Nephron progenitor cell (in vitro differentiated cells): ENCODE measurements at places on chromosomes 3 and 15.
A peak's percentile ranks its signal among the peaks of the same experiment; 100 is the strongest.

GRCh38 chr3:61814674-61815073 lies 253.3 kb downstream of the PTPRG start:
- no peak for DNase-seq

DNA sequence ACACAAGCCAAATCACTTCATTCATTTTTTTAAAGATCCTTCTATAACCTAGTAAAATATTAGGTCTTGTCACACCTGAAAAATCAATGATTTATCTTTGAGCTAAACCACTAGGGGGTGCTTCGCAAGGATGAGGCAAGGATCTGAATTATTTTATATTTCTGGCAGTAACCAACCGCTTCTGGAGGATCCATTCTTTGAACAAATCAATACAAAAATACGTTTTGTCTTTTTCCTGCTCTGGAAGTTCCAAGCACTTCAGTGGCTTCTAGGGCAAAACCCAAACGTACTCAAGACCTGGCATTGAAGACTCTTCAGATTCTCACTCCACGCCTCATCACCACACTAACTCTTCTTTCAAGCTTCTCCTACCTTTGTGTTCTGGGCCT lies 486 bp downstream of the LSG1 start:
- DNase-seq: no peak

- peak; percentile 36 for DNase-seq
Measured at GRCh38 chr15:65638681-65639089, 16.9 kb downstream of the SLC24A1 start.

DNA sequence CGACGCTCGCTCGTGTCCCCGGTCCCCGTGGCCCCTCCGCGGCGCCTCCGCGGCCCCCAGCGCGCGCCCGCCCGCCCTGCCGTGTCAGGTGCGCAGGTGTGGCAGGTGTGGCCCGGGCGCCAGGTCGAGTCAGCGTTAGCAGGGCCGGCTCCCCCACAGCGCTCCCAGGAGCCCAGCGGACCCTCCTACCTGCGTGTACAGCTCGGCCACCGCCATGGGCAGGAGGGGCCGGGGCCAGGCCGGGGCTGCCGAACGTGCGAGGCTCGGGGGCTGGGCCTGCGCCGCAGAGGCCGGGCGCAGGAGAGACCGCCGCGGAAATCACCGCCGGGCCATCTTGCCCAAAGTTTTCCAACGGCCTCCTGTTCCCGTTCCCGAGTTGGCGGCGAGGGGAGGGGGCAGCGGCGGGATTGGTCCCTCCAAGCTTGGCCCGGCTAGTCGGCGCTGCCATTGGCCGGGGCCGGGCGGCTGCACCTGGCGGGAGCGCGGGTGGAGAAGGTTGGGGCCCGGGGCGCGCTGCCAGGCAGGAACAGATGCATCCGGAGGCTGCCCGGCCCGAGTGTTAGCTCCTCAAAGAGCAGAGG lies at the start of gene MYO5C:
TSS of gene MYO5C (minus strand) at position 384 of the 581 bp plus-strand sequence. CDS start at position 216, 168 bp downstream.
- DNase-seq: peak; percentile 78

GRCh38 chr3:127413871-127414270 lies 126.0 kb upstream of the PRR20G start:
- DNase-seq: no peak

DNA sequence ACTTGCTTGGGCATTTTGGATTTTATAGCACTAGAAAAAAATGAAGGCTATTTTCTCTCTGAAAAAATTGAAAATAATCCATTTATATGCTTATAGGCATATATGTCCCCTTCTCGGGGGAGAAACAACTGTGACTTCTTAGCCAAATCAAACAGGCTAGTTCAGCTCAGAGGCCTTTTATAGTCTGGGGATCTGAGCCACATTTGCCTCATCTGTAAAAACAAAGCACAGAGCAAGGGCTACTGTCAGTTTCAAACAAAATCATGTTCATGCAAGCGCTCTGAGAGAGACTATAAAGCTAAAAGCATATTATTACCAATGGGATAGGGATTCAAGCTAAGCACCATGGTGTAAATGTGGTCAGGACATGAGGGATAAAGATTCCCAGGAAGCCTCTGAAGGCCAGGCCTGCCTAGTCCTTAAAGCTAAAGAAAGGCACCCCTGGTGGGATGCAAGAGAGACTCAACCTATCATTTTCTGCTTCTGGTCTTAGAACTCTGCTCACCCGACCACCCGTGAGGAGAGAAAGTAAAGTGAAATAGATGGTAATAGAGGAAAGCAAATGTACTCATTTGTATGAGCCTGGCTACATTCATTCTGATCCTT lies 51.0 kb upstream of the IL12A start:
- DNase-seq: no peak

GRCh38 chr15:92226020-92226612 lies 167.6 kb upstream of the ST8SIA2 start:
- DNase-seq: no peak

DNA sequence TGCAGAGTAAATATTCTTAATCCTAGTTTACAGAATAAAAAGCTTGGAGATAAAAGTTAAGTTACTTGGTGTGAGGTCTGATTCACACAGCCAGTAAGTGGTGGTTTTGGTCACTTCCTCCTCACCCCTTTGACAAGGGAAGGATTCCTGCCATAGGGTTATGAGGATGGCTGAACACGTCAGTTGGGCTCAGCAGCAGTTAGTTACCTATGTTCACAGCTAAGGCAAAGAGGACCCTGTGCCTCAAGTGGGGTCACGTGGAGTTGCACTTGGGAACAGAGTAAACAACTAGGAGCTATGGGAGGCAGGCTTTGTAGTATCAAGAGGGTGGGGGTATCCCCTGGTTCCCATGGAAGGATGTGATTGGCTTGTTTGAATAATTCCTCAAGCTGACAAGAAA lies 232.2 kb downstream of the UBE2E2 start:
- no peak for DNase-seq

GRCh38 chr3:45178183-45179023 lies 32.2 kb upstream of the CDCP1 start:
- DNase-seq: peak; percentile 14

DNA sequence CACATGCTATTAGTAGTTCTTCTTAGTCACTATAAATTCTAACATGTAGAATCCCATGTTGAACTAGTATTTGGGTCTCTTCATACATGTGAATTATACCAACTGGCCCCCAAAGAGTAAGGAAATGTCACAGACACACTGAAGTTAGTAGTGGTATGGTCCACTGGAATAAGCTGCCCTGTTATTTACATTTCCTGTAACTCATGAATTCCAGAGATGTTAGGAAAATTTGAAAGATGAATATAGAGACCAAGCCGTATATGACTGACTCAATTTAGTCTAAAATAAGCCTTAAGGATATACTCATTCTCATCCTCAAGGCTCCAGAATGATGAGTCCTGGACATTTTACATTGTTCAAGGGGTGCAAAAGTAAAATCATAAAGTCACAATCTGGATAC lies 81.2 kb downstream of the FBXL22 start:
- no peak for DNase-seq

DNA sequence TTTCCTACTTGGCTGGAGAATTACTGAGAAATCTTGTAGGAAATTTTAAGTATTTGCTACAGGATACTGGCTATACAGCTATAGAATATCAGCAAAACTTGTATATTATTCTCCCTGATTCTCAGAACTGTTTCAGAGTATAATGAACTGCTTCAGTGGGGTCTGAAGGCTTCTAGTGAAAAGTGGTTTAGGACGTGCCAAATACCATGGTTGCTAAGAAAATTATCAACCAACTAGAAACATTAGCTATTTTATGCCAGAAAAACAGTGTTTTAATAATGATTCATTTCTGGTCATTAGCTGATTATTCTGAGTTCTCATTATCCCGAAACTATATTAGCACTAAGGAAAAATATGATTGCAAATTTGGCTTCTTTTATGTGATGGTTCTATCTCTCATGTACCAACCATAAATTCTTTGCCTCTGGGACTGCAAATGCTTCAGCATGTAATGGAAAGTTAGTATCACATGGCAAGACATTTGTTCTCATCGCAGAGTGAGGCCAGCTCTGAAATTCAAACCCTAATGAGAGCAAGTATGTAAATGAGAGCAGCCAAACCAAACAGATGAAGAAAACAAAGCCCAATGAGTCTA lies 11.0 kb upstream of the TSC22D2 start:
- DNase-seq: no peak

DNA sequence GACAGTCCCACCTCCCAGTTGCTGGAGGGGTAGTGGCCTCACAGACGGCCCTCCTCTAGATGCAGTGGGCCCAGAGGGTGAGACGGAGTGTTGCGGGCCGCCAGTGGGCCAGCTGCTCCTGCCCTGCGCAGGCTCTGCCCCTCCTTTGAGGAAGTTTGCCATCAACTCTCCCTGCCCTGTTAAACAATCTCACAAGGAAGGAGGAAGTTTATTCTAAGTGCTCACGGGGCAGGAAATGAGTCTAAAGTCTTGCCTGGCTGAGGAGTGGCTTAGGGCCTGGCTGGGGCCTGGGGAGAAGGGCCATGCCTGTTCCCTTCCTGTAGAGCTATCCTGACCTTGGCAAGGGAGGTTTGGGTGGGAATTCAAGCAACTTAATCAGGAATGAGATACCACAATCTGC lies at the start of gene FAM3D:
TSS of gene FAM3D (minus strand) at position 92 of the 400 bp plus-strand sequence. CDS start 11,211 bp downstream, outside the sequence.
- no peak for DNase-seq

DNA sequence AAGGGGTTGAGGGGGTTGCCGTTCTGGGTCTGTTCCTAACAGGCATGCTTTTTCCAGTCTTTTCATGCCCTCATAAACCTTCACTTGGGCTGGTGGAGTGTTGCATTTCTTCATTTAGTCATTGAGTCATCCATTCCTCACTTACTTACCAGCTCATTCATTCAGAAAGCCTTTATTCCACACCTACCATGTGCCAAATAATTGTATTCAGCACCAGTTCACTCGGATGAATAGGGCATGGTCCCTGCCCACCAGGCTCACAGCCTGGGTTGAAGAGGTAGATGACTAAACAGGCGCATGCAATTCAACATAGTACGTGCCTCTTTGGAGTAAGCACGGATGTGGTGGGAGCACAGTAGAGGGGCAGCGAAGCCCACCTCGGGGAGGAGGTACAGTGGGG lies 35.1 kb upstream of the THSD4 start:
- DNase-seq: no peak

DNA sequence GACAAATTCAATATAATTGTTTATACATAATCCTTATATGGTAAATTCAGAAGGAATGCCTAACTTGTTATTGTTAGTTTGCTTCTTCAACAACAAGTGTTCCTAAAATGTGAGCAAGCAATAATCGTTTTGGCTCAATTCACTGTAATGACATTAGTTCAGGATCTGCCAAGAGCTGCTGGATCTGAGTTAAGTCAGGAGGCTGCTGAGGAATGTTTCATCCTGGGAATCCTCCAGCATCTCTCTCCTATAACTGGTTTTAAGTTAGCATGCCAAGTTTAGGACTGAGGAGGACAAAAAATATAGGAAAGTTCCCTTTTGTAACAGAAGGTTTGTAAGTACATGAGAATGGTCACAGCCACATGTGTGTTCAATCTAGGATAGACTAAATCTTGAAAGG lies 4.9 kb upstream of the GTF2A2 start:
- no peak for DNase-seq

DNA sequence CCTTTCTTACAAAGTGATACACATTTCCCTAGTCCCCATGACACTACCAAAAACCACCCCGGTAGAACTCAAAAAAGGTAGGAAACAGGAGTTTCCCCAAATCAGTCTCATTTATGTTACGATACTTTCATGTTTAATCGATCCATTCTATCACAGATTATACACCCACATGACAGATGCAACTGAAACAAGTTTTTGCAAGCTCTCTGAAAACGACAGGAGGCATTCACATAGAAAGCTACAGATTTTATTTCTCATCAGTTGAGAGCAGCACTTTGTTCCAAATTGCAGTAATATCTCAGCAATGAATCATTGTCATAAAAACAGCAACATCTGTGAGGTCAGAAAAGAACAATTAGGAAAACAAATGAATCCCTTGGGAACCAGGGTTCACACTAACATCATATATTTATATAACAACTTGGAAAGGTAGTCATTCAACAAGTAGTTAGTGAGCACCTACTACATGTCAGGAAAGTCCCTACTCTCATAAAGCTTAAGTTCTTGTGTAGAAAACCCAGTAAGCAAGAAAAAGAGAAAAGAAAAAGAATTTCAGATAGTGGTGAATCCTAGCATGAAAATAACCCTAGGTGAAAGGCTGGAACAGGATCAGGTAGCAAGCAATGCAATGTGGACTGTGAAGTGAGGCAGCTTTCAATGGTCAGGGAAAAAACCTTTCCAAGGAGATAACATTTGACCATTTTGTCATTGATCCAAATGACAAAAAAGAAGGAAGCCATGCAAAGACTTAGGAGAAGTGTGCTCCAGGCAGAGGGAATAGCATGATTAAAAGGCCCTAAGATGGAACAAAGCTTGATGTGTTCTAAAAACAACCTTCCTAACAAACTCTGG lies 8.3 kb downstream of the PLD1 start:
- DNase-seq: no peak

- DNase-seq: no peak
Measured at GRCh38 chr3:60972599-60972998, 278.7 kb downstream of the FHIT start.

GRCh38 chr15:75371486-75371885 lies 3.1 kb upstream of the MAN2C1 start:
- DNase-seq: no peak
